ENCODE measurements at places on chromosomes 12 and 14. TPM values are rescaled to one million over a fixed set of nuclear protein-coding genes. Genes with fewer than 3 reads are reported as not detected.

The OR10G3 gene
- not detected for total RNA-seq

DNA sequence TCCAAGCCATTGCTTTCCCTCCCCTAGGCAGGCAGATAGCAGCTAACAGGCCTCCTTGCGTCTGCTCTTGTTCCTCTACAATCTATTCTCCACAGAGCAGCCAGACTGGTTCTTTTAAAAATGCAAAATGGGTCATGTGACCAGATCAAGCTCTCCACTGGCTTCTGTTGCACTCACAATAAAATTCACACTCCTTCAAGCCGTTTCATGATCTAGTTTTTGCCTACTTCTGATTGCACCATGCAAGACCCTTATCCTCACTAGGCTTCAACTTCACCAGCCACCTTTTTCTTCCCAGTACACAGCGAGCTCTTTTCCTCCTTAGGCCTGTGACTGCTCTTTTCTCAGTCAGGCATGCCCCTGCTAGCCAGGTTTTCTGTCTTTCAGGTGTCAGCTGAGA, 6.1 kb upstream of the KRAS start:
- no peaks in the 10 kb centered on the region for H3K36me3 ChIP-seq
- H3K4me3 ChIP-seq = no peak overlapping the region
- no peak for DNase-seq
- H3K27me3 ChIP-seq = no peaks in the 10 kb centered on the region
- no peaks in the 10 kb centered on the region for H3K4me1 ChIP-seq
- no peak overlapping the region for H3K27ac ChIP-seq

The ADCY4 gene
- total RNA-seq = 17.1 TPM

GRCh38 chr12:105040476-105040875, 43.8 kb downstream of the ALDH1L2 start:
- no peak overlapping the region for H3K27ac ChIP-seq
- no peak overlapping the region for H3K4me3 ChIP-seq
- no peaks in the 10 kb centered on the region for H3K36me3 ChIP-seq
- no peaks in the 10 kb centered on the region for H3K27me3 ChIP-seq
- DNase-seq = no peak

The ABCD2 gene
- total RNA-seq = 9.9 TPM

DNA sequence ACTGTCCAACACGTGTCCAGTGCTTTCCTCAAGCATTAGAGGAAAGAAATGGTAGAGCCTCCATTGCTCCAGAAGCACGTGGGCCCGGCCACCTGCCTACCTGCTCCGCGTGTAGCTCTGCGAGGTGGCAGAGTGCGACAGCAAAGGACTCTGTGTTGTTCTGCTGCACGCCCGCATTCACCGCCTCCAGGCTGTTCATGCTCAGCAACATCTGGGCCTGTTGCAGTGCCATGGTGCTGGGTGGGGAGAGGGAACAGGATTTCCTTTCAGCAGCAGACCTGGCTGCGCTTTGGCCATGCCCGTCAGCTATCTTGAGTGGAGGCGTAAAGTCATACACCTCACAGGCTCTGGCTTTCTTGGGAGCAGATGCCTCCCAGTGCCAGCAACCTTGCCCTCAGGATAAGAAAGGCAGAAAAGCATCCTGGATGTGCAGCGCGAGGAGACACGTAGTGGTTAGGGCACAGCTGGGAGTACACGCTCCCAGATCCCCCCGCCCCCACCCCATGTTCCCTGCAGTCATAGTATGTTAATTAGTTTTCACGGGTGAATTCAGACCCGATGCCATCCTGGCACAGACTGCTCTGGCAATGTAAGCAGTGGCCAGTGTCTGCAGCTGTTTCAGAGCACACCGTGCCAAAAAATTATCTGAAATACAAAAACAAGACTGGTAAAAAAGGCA, 25.1 kb downstream of the ANAPC5 start:
- H3K27me3 ChIP-seq = no peaks in the 10 kb centered on the region
- no peak overlapping the region for H3K4me3 ChIP-seq
- no peak for DNase-seq
- H3K27ac ChIP-seq = no peak overlapping the region
- peaks cover 88% of the 10 kb centered on the region for H3K36me3 ChIP-seq

Data from right atrium auricular region (tissue), 2 donors.